IMR-90 (cell line): ENCODE measurements at places on chromosomes 12 and 14. TPM values are rescaled to one million over a fixed set of nuclear protein-coding genes. Genes with fewer than 3 reads are reported as not detected.

The LRP1-AS gene
- not detected in 2 replicates for total RNA-seq

The CEP128 gene
- 5.7 and 7.8 TPM in 2 replicates for total RNA-seq

The GLIPR1L2 gene
- not detected in 2 replicates for total RNA-seq

The RPS26 gene
- 307 and 977 TPM in 2 replicates for total RNA-seq

The RNASE1 gene
- not detected in 2 replicates for total RNA-seq

The KRT6C gene
- total RNA-seq: not detected in 2 replicates

The KRT83 gene
- not detected in 2 replicates for total RNA-seq

The PTPRO gene
- under 0.01 and 0.18 TPM in 2 replicates for total RNA-seq

The GRIN2B gene
- not detected in 2 replicates for total RNA-seq

The CLEC1B gene
- not detected in 2 replicates for total RNA-seq

The TRAF3 gene
- 25.3 and 25.6 TPM in 2 replicates for total RNA-seq

The TAS2R10 gene
- total RNA-seq: 0.36 and 1.1 TPM in 2 replicates

The RALGAPA1 gene
- 22.5 and 25.6 TPM in 2 replicates for total RNA-seq

The CD9 gene
- total RNA-seq: 48.8 and 70.0 TPM in 2 replicates

The RNF212B gene
- not detected in 2 replicates for total RNA-seq

The GYS2 gene
- not detected in 2 replicates for total RNA-seq

The RAB35 gene
- 32.6 and 35.0 TPM in 2 replicates for total RNA-seq

The RFLNA gene
- total RNA-seq: not detected in 2 replicates

The TWF1 gene
- total RNA-seq: 141 and 248 TPM in 2 replicates

The ARMH4 gene
- 4.4 and 5.6 TPM in 2 replicates for total RNA-seq

The CEP170B gene
- 3.6 and 4.2 TPM in 2 replicates for total RNA-seq

The HOXC10 gene
- not detected in 2 replicates for total RNA-seq

The NRXN3 gene
- total RNA-seq: 4.8 and 6.4 TPM in 2 replicates

The KRT76 gene
- total RNA-seq: not detected in 2 replicates

The KLRK1 gene
- total RNA-seq: not detected in 2 replicates

The PIWIL1 gene
- total RNA-seq: not detected in 2 replicates

The DDN gene
- total RNA-seq: under 0.01 and 0.18 TPM in 2 replicates

The TSPAN11 gene
- total RNA-seq: 0.18 and 0.28 TPM in 2 replicates
